Right lung (tissue), 10 donors: ENCODE measurements at places on chromosomes 4 and X. TPM values are rescaled to one million over a fixed set of nuclear protein-coding genes. Genes with fewer than 3 reads are reported as not detected.

Gene UGT2B7
- polyA plus RNA-seq: 35.4 TPM

Gene HERC5
- 5.1 TPM for polyA plus RNA-seq

Gene PFKFB1
- 0.53 TPM for polyA plus RNA-seq

DNA sequence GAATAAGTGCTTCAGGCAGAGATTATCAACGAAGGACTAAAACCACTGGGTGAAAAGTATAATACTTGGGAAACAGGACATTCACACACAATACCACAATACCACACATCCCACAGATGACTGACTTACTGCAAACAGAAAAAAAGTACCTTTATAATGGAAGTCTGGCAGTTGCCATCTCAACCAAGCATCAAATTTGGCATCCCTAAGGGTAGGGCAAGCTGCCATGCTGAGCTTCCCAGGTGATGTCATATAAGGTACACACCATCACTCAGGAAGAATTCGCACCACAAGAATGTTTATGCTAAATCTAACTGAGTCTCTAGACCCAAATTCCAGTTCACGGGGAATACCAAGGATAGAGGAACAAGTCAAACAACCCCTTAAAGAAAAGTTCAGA is 9.1 kb downstream of the QDPR start:
- no peak for DNase-seq

Gene LARP7
- 96.6 TPM for polyA plus RNA-seq
